ENCODE measurements at places on chromosomes 2 and 18.

DNA sequence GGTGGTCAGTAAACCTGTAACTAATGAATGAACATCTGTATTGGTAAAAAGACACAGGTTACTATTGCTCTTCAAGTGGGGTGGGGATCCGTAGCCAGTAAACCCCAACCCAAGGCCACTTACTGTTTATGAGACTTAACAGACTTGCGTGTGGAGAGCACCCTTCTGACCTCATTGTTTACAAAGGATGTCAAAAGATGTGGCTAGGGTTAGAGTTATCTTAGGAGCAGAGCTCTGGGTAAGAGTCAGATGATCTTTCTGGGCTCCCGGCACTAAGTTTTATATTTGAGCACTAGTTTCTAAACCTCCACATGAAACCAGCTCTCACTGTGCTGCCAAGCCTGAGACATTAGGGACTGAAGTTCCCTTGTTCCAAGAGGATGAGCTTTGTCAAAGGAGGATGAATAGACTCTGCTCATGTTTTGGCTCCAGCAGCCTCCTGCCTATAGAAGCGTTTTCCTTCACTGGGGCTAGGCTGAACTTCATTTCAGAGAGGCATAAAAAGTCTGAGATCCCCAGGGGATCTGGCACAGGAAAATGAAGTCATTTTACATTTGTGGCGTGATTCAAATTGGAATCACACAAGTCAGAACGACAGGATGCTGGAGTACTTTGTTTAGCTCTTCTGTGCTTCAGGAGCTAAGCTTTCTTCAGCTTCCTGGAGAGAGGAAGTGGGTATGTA lies 403.1 kb upstream of the TRIB2 start:
- DNase-seq, result no peak
- H3K27ac ChIP-seq, result no peak overlapping the region
- no peak overlapping the region for H3K4me3 ChIP-seq
- H3K36me3 ChIP-seq, result no peaks in the 10 kb centered on the region
- no peaks in the 10 kb centered on the region for H3K4me1 ChIP-seq
- no peaks in the 10 kb centered on the region for H3K27me3 ChIP-seq

DNA sequence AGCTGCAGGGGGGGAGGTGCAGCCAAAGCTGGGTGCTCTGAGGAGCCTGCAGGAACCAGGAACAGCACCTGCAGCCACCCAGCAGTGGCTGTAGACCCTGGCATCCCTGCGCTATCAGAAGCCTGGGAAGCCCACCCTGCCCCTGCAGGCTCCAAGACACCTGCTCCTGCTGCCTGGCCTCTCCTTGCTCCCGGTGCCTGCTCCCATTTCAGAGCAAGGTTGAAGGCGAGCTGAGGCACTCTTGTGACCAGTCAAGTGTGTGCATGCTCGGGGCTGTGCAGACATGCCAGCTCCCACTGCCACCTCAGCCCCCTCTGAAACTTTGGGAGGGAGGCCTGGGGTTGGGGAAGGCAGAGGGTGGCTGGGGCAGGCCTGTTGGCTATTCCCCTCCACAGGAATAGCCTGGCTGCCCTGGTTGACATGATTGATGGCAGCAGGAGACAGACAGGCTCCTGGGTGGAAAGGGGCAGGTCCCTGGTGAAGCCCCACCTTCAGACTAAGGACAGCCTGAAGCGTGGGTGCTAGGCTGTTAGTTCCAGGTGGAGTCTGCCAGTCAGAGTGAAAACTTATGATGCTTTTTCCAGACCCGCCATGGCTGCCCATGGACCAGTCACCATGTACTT lies 151.4 kb downstream of the MBD5 start:
- H3K36me3 ChIP-seq, result no peaks in the 10 kb centered on the region
- H3K4me1 ChIP-seq, result no peaks in the 10 kb centered on the region
- H3K4me3 ChIP-seq, result no peak overlapping the region
- no peaks in the 10 kb centered on the region for H3K27me3 ChIP-seq
- no peak overlapping the region for H3K27ac ChIP-seq
- DNase-seq, result no peak

GRCh38 chr2:170434900-170435621 lies 257.1 kb downstream of the MYO3B start:
- H3K36me3 ChIP-seq, result no peaks in the 10 kb centered on the region
- no peak overlapping the region for H3K27ac ChIP-seq

DNA sequence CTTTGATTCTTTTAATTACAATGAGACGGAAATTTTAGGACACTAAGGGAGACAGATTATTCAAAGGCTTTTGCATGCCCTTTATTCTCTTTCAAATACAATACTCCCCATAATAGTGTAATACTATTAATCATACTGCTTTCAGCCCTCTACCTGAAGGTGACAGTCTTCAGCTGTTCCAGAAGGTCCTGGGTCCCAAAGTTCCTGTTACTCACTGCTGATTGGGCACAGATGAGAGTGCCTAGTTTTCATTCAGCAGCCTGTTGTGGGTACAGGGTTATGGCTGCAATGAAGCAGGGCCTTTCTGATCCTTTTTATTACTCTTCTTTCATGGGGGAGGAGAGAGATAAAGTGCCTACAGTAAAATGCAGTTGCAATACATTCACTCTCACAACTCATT lies 80.2 kb downstream of the NUP35 start:
- H3K36me3 ChIP-seq, result no peaks in the 10 kb centered on the region
- no peaks in the 10 kb centered on the region for H3K27me3 ChIP-seq
- no peak for DNase-seq
- H3K4me1 ChIP-seq, result no peaks in the 10 kb centered on the region
- no peak overlapping the region for H3K27ac ChIP-seq

DNA sequence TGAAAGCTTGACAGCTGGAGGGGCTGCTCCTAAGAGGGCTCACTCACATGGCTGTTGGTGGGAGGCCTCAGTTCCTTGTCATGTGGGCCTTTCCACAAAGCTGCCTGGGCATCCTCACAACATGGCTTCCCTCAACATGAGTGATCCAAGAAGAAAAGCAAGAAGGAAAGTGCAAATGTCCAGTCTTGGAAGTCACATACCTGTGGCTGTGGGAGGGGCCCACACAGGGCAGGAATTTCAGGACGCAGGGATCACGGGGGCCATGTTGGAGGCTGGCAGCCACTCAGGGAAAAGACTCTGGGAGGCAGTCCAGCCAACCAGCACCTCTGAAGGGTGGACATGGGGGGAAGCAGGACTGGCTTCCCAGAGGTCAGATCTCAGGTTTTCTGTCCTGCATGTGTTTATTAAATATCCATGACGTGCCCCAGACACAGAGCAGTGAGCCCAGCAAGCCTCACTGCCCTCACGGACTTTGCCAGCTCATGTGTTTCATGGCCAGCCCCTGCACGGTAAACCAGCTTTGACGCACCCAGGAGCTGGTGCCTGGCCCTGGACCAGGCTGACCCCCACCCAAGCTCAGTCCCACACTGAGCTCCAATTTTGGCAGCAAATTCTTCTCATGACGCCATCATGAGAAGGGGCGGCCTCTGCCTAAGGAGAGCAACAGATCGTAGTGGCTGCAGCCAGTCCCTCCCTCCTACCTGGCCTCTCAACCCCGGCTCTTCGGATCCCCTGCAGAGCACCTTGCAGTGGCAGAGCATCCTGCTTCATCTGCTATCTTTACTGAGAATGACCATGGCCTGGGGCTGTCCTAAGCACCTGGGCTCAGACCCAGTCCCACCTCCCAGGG lies 34.7 kb upstream of the GPR17 start:
- no peaks in the 10 kb centered on the region for H3K36me3 ChIP-seq
- no peak for DNase-seq
- H3K4me3 ChIP-seq, result no peak overlapping the region

GRCh38 chr2:43609290-43609918 lies 13.6 kb upstream of the THADA start:
- H3K27me3 ChIP-seq, result no peaks in the 10 kb centered on the region
- no peaks in the 10 kb centered on the region for H3K4me1 ChIP-seq
- no peaks in the 10 kb centered on the region for H3K36me3 ChIP-seq
- DNase-seq, result no peak
- no peak overlapping the region for H3K27ac ChIP-seq

- H3K36me3 ChIP-seq, result no peaks in the 10 kb centered on the region
- no peak for DNase-seq
- H3K27me3 ChIP-seq, result no peaks in the 10 kb centered on the region
- no peak overlapping the region for H3K4me3 ChIP-seq
- H3K27ac ChIP-seq, result no peak overlapping the region
- peaks cover 37% of the 10 kb centered on the region for H3K4me1 ChIP-seq
Measured at GRCh38 chr2:64854773-64855237, 134.4 kb upstream of the SLC1A4 start.

GRCh38 chr18:41967680-41968079 lies 12.6 kb downstream of the PIK3C3 start:
- H3K4me3 ChIP-seq, result no peak overlapping the region
- H3K27me3 ChIP-seq, result no peaks in the 10 kb centered on the region
- peaks cover 26% of the 10 kb centered on the region for H3K4me1 ChIP-seq
- no peak for DNase-seq
- no peak overlapping the region for H3K27ac ChIP-seq

DNA sequence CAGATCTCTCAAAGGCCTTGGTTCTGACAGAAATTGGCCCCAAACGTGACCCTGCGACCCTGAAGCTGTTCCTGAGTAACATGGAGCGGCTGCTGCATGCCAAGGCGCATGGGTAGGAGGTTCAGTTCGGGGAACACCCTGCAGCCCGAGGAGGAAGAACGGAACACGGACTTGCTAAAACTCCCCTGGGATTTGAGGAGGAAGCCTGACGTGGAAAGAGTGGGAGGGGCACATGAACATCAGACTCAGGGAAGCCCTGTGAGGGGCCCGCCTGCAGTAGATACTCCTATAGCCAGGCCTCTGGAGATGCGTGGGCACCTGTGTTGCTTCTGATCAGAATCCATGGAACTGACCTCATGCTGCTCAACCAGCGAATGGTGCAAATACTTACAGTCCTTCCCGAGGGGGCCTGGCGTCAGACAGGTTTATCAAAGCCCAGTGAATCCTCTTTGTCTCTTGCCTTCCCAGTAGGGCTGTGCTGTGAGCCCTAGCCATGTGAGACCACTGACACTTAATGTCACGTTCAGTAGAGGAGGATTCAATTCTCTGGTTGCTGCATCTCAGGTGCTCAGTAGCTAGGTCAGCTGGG lies 46.8 kb downstream of the IMPA2 start:
- H3K36me3 ChIP-seq, result no peaks in the 10 kb centered on the region
- no peaks in the 10 kb centered on the region for H3K27me3 ChIP-seq
- no peak overlapping the region for H3K4me3 ChIP-seq
- no peaks in the 10 kb centered on the region for H3K4me1 ChIP-seq
- H3K27ac ChIP-seq, result no peak overlapping the region

DNA sequence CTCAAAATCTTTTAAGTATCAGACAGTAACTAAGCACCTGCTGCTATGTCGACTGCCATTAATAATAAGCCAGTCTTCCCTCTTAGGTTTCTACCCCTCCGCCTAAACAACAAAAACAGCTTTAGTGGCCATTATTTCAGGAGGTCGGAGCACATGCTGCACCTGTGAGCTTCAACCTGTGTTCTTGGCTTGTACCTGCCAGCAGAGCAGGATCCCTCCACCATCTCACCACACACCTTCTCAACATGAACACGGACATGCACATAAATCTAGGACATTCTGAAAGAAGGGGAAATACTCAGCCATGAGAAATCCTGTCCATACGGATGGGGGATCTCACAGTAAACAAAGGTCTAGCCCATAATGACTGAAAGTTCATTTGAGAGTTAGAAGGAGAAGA lies 3.7 kb downstream of the CYB5A start:
- no peak overlapping the region for H3K4me3 ChIP-seq
- no peak for DNase-seq
- peaks cover 55% of the 10 kb centered on the region for H3K4me1 ChIP-seq
- no peaks in the 10 kb centered on the region for H3K27me3 ChIP-seq
- H3K36me3 ChIP-seq, result no peaks in the 10 kb centered on the region
- peak overlapping the region; percentile 49 for H3K27ac ChIP-seq

DNA sequence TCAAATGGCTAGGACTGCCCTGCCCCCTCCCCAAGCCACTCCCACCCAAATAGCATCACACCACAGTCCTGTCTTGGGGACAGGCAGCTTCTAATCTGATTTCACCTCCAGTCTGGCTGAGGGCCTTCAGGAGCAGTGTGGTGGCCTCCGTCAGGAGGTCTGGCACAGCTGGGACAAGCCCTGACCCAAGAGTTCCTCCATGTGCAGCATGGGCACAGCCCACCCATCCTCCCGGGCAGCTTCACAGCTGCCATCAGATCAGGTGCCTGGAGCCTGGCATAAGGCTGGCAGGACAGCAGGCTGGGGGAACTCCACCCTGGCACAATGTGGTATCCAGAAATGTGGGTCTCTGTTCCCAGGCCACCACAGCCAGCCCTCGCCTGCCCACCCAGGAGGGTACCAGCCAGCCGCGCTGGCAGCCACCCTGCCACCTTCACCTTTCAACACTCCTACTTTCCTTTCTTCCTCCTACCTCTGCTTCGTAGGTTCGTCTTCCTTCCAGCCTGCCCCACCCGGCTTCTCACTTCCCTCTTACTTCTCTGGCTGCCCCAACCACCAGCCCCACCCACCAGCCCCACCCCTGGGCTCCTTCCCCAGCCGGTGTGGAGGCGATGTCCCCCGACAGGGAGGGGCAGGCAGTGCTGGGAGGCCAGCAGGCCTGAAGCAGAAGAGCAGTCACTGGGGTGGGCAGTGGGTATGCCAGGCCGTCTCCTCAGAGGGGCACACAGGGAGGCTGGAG lies at the start of gene CAPG:
Gene CAPG (minus strand): TSS at position 522 of the 739 bp plus-strand sequence. CDS start 8,221 bp downstream, outside the sequence.
- no peak for DNase-seq
- H3K36me3 ChIP-seq, result no peaks in the 10 kb centered on the region
- H3K4me3 ChIP-seq, result no peak within 1 kb of the TSS
- H3K27ac ChIP-seq, result no peak within 1 kb of the TSS

GRCh38 chr2:62293490-62294271 lies 97.8 kb downstream of the B3GNT2 start:
- peak overlapping the region; percentile 41 for H3K27ac ChIP-seq
- H3K4me1 ChIP-seq, result no peaks in the 10 kb centered on the region
- H3K27me3 ChIP-seq, result no peaks in the 10 kb centered on the region
- H3K4me3 ChIP-seq, result no peak overlapping the region

DNA sequence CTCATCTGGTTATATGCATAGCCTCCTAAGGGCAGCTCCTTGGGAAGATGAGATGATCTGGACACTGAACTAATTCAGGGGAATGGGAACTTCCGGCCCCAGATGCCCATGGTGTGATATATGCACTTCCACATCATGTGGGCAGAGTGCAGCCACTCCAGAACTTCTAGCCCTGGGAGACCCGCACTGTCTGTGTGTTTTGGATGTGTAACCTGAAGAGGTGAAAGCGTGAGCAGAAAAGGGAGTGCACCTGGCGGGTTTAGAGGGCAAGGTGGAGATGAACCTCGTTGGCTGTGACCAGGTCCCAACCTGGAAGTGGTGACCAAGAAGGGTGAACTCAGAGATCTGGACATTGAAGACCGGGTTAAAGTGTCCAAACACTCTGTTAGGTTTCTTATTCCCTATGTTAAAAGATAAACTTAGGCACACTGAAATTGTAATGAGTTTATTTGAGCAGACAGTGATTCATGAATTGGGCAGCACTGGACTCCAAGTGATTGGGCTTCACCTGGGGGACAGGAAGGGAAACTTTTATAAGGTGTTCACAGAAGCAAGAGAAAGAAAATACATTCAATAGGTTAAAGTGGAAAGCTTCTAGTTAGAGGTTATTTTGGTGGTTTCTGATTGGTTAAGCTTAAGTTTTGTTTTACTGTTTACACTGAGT lies 296.2 kb upstream of the SKOR2 start:
- no peak overlapping the region for H3K4me3 ChIP-seq
- H3K36me3 ChIP-seq, result no peaks in the 10 kb centered on the region
- H3K27me3 ChIP-seq, result no peaks in the 10 kb centered on the region
- H3K27ac ChIP-seq, result no peak overlapping the region

Measured in right atrium auricular region (tissue), 2 donors.